HAP-1 (cell line): ENCODE measurements at places on chromosomes 16 and 17.

GRCh38 chr17:77184474-77184873, 43.7 kb downstream of the SEC14L1 start:
- no peak for DNase-seq

DNA sequence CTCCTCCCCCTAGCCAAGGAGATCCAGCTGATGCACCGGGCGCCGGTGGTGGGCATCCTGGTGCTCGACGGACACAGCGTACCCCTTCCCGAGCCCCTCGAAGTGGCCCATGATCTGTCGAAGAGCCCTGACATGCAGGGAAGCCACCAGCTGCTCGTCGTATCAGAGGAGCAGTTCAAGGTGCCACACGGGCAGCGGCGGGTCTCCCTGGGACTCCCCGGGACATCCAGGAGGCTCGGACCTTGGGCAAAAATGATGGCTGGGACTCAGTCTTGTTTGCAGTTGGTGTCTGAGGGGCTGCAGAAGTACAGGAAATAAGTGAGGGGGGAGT, 15.8 kb upstream of the MYO15B start:
- DNase-seq: no peak

GRCh38 chr17:29683481-29683880, 60.8 kb upstream of the CORO6 start:
- no peak for DNase-seq

GRCh38 chr17:31434727-31435050, 43.2 kb downstream of the RAB11FIP4 start:
- DNase-seq: no peak

GRCh38 chr17:62793919-62794665, 14.0 kb downstream of the MARCHF10 start:
- DNase-seq: no peak

GRCh38 chr16:57072616-57073275, 19.6 kb upstream of the CPNE2 start:
- DNase-seq: no peak

GRCh38 chr16:27754788-27755690, 205.1 kb downstream of the KATNIP start:
- DNase-seq: no peak

DNA sequence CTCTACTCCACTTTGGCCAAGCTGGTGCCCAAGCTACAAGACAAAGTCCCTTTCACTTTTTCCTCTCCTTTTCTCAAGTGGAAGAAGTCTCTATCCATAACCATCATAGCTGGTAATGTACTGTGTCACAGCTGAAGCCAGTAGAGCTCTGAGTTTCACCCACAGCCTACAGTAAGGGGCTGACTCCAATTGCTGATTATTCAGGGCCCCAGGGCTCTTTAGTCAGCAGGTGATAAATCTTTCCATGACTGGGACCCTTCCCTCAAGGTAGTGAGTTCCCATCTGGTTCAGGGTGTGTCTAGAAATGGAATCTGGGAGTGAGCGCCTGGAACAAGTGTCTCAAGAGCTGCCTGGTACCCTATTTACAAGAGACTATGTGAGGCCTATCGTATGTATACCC, 436.0 kb upstream of the CA10 start:
- DNase-seq: no peak

DNA sequence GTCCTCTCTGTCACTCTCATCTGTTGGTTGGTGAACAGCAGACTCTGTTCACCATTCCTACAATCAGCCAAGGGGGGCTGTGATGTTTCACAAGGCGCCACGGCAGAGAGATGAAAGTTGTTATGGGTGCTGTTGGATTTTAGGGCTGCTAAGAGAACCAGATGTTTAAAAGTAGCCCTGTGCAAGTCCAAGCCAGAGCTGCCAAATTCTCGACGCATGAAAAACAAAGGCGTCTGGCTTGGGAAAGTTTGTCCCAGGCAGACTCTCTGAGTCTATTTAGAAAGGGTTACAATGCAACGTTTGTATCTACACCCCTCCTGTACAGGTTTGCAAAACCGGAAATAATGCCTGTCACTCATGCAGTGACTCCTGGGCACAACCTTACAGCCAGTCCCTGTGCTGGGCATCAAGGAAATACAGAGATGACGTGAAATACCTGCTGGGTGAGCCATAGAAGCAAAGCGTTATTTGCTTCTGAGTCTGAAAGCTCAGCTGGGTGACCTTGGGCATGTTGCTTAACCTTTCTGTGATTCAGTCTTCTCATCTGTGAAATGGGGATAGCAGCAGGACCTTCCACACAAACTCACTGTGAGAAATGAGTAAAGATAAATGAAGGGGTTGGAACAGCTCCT, 74.8 kb downstream of the XYLT1 start:
- DNase-seq: no peak

- peak; percentile 81 for DNase-seq
These were observed 1.3 kb upstream of the HIC1 start for GRCh38 chr17:2053380-2054261.

DNA sequence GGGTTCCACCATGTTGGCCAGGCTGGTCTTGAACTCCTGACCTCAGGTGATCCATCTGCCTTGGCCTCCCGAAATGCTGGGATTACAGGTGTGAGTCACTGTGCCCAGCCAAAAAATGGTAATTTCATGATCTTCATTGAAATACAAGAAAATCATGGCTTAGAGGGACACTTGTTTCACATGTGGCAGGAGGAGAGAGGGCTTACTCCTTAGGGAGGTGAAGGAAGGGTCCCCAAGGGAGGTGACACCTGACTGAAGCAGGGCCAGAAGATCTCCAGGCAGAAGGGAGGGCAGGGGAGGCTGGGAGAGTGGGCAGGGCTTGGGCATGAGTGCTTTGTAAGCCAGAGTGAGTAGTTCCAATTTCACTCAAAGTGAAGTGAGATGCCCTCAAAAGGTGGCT, 20.0 kb upstream of the ITGAX start:
- DNase-seq: no peak

DNA sequence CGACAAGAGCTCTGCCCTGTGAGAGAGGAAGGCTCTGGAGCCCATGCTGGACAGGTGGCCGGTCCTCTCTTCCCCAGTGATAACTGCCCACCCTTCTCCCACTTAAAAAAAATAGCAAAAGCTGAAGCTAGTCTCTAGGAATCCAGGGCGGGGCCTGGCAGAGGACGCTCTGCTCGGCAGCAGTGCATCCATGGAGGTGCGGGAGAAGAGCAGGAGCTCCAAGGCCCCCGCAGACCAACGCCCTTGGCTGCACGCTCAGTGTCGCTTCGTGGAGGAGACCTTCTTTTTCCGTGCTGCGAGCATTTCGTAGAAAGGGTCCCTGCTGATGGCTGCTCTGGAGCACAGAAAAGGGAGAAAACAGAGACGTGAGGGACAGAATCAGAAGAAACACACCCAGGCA, 98.6 kb upstream of the DNAH17 start:
- DNase-seq: no peak

DNA sequence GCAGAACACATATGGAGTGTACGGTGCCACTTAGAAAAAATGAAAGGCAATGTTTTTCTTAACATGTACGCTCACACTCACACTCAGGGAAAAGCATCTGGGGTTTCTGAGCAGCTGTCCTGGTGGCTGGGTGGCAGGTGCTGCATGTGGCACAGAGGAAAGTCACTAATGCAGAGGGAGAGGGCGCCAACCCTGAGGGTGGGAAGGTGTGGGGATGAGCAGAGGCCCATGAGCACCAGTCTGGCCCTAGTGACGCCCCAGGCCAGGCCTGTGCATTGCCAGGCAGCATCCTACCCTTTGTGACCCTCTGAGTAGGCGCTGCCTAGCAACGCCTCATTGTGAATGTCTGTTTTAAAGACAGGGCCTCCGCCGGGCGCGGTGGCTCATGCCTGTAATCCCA, 19.1 kb upstream of the LCMT1 start:
- no peak for DNase-seq

GRCh38 chr16:69204172-69204571, 17.2 kb downstream of the SNTB2 start:
- no peak for DNase-seq

GRCh38 chr17:67218385-67218950, 26.5 kb downstream of the HELZ start:
- no peak for DNase-seq

DNA sequence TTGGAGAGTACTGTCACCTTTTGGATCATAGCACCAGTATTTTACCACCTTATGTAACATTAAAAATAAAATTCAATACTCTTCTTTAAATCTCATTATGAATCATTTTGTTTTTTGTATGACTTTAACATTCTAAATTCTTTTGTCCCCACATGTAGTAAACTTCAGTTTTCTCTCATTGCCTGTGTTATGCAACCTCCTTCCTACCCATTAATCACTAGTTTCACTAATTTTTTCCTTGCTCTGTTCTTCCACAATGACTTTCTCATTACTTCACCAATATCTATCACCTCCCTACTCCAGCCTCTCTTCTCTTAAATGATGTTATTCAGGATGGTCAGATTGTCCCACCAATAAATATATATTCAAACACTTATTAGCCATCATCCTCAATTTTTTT, 68.7 kb downstream of the TTC19 start:
- no peak for DNase-seq

GRCh38 chr16:50038756-50039529, 13.9 kb downstream of the CNEP1R1 start:
- DNase-seq: no peak

GRCh38 chr17:9702914-9703780, 57.8 kb downstream of the USP43 start:
- no peak for DNase-seq

- DNase-seq: peak; percentile 33
These were observed 154.7 kb downstream of the ZNF423 start for GRCh38 chr16:49701065-49701685.

DNA sequence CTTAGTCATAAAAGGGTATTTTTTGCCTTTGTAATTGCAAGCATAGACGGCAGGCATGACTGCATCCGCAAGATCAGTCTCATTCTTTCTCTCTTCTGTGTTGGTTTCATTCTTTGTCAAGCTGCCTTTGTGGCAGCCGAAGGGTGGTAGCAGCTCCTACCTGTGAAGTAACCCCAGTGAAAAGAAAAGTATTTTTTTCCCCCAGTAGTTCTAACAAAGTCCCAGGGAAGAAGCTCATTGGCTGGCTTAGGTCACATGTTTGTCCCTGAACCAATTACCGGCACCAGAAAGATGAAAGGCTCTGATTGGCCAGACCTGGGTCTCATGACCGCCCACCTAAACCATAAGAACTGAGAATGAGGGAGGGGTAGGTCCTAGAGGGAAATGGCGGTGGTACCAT, 110.7 kb downstream of the RAP1GAP2 start:
- no peak for DNase-seq

- no peak for DNase-seq
These were observed 4.6 kb downstream of the TSPOAP1 start for GRCh38 chr17:58324056-58324408.

DNA sequence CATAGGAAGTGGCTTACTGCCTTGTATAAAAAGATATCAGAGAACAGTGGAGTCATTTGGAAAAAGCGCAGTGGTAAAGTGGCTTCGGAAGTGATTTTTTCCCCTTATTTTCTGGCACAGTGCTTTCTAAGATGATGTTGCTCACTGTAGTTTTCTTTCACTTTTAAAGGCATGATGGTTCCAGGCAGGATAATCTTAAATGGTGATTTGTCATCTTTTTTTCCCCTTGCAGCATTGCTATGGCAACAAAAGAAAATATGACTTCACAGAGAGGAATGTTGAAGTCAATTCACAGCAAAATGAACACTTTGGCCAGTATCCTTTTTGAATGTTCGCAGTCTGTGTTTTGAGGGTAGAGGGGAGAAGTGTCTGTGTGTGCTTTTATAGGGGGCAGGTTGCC, 42.5 kb downstream of the GOSR1 start:
- no peak for DNase-seq

DNA sequence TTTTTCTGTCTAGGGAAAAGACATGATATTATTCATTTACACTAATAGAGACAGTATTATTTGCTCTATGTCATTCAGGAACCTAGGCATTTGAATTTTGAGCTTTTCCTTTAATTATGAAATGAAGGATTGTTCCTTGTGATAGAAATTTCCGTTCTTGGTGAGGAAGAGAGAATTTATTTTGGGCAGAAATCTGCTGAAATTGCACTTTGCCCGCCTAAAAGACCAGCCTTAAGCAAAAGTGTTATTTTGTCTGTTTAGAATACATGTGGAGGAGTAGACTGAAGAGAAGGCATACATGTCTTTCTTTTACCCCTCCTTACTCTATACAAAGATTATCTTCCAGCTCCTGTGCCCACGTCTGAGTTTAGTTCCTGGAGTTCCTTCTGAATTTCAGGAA, 16.8 kb upstream of the KRT10 start:
- DNase-seq: no peak

DNA sequence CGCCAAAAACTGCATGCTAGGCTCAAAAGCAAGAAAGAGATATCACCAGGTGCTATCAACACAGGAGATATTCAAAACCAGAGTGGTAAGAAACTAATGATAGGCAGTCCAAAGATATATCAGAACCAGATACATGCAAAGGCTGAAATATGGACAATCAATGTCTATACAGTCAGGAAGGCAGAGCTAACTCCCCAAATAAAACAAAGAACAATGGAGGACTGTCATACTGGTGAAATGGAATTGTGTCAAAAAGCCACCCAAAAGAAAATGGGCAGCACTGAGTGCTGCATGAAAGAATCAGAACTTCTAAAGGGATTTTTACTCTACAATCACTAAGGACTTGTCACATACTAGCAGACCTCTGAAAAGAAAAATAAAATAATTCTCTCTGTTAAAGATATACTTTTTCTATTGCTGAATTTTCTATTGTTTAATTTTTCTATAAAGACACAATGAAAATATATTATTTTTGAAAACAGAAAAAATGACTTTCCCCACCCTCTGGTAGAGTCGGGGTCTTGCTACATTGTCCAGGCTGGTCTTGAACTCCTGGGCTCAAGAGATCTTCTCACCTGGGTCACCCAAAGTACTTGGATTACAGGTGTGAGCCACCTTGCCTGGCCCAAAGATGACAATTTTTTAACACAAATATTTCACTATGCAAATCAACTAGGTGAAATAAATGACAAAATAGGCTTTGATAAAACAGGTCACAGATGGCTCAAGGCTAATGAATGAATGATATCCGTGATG, 98.2 kb downstream of the USP32 start:
- no peak for DNase-seq

GRCh38 chr17:55407641-55408566, 13.7 kb downstream of the MMD start:
- DNase-seq: no peak

- no peak for DNase-seq
These were observed 50.7 kb upstream of the RPL38 start for GRCh38 chr17:74152591-74153455.

- DNase-seq: no peak
These were observed 98.5 kb downstream of the ZNF778 start for GRCh38 chr16:89315791-89316581.

- no peak for DNase-seq
These were observed 90.6 kb upstream of the CIBAR2 start for GRCh38 chr16:85202631-85203461.

DNA sequence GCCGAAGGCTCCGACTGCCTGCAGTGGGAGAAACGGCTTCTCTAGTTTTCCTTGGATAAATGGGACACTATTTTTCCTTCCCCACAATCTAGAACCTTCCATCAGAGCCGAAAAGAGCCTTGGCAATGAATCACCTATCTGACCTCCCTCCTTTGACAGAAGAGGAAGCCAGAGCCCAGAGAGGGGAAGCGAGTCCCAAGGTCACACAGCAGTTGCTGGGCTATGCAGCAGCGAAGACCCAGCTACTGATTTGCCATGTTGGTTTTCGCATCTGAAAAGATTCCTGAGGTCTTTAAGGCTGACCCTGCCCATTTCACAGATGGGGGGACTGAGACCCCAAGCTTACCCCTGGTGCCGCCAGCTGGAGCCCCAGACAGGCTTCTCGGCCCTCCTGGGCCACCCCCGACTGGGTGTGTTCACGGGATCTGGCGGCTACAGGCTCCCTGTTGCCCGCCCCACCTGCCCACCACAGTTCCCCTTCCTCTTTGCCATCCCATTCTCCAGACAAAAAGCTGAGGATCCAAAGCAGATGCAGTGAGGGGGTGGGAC, 45.9 kb downstream of the RAI1 start:
- no peak for DNase-seq

- DNase-seq: no peak
These were observed 1.4 kb upstream of the PRDM7 start for GRCh38 chr16:90078579-90078895.
